Cardiac muscle cell (in vitro differentiated cells and primary cell): ENCODE measurements at places on chromosomes 1 and 21. TPM values are rescaled to one million over a fixed set of nuclear protein-coding genes. Genes with fewer than 3 reads are reported as not detected.

GRCh38 chr1:155305881-155306391, 2.7 kb upstream of the FDPS start:
- no peak for DNase-seq

- DNase-seq, result no peak
Measured at GRCh38 chr21:18026359-18026758, 207.2 kb upstream of the C21orf91 start.

GRCh38 chr1:53066488-53066887, 4.5 kb downstream of the PODN start:
- DNase-seq, result no peak

- peak; percentile 68 for DNase-seq
Measured at GRCh38 chr1:246753670-246754535, 29.7 kb downstream of the SCCPDH start.

Gene RBBP4
- total RNA-seq, result 275 and 279 TPM in 2 replicates

- DNase-seq, result no peak
Measured at GRCh38 chr1:54506594-54506993, 41.4 kb upstream of the ACOT11 start.

- DNase-seq, result no peak
Measured at GRCh38 chr1:13708380-13708982, 8.5 kb downstream of the PRDM2 start.

GRCh38 chr1:924656-925560, 1.2 kb downstream of the SAMD11 start:
- peak; percentile 80 for DNase-seq

- DNase-seq, result peak; percentile 2
Measured at GRCh38 chr1:51850420-51851223, 27.9 kb downstream of the NRDC start.
